Mesothelial cell of epicardium (in vitro differentiated cells): ENCODE measurements at places on chromosomes 6 and 20.

DNA sequence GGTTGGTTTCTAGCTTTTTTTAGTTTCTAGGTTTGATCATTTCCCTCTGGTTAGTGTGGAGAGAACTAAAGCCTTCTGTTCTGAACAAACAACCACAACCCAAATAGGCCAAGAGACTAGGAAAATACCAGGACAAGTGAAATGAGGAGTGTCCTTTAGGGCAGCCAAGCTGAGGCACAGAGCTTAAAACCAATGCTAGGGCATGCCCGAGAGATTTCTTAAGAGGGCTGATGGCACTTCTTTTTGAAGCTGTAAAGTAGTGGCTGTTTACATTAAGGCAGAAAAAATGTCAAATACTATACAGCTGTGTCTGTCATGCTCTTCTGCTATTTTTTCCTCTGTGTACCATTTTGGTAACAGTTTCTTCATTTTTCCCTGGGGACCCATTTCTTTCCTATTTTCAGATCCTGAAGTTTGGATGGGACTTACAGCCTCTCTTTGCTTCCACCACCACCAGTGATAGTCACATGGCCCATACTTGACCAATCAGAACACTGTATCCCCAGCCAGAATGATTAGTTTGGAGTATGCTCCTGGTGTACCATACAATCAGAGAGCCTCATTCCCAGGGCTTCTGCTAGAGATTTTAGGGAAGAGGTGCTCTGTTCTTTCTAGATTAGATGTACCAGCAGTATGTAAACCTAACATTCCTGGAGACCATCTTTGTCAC lies 154.4 kb downstream of the BMP2 start:
- DNase-seq, result no peak

DNA sequence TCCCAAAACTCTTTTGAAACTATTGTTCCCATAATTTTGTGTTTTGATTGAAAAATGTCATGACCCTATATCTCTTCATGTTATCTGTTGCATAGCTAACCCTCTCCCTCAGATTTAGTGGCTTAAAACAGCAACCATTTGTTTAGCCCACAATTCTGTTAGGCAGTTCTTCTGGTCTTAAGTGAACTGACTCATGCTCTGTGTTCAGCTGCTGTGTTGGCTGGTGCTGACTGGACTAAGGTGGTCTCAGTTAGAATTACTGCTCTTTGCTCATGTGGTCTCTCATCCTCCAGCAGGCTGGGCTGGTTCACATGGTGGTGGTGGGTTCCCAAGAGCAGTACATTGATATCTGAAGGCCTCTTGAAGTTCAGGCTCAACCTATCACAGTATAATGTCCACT lies 80.8 kb downstream of the KHDC1L start:
- no peak for DNase-seq

GRCh38 chr6:71444222-71444621 lies 155.6 kb downstream of the OGFRL1 start:
- no peak for DNase-seq

GRCh38 chr6:126553854-126554253 lies 213.9 kb downstream of the CENPW start:
- no peak for DNase-seq

DNA sequence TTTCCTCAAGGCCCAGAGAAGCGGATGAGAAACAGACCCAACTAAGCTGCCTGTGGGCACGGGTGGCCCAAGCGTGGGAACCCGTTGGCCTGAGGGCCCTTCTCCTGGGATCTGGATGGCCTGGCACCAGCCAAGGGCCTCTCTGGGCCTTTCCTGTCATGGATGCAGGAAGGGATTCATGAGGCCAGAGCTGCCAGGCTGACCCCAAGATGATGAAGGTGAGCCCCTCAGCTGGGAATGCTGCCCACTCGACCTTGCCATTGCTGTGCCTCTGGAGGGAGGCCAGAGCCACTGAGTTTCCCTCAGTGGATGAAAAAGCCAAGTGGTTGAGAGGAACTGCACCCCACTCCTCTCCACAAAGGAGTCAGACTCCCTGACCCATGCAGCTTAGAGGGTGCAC lies 171.2 kb downstream of the VEGFA start:
- DNase-seq, result peak; percentile 37

DNA sequence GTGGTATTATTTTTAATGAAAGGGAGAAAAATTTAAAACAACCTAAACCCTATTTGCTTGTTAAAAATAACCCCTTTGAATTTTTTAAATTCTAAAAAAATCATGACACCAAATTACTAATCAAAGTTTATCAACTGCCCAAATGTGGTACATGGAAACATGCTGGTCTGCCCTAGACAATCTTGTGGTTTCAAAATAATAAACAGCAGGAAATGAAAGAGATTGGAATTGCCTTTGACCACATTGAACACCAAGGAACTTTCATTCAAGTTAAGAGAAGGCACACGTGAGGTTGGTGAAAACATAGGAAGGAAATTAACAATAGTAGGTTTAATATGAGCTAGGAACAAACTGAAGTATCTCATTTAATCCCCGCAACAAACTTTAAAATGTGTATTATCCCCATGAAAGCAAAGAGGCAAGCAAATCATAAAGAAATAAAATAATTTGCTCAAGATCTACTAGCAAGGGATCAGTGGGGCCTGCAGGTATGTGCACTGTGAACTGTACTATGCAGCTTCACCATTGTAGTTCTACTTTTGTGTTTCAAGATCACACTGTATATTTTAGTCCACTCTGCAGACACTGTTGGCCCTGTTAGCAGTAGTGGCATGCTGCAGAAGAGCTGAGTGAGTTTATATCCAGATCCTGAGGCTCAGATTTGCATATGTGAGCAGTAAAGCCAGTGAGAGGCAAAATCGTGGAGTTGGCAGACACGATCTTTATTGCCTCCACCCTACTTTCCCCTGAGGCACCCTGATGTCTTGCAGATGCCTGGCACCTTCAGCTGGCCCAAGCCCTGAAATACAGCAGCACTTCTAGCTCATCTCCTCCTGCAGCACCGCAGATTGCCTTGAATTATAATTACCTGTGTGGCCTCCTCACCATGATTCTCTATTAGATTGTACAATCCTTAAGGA lies 157.8 kb upstream of the TENT5A start:
- DNase-seq, result no peak

DNA sequence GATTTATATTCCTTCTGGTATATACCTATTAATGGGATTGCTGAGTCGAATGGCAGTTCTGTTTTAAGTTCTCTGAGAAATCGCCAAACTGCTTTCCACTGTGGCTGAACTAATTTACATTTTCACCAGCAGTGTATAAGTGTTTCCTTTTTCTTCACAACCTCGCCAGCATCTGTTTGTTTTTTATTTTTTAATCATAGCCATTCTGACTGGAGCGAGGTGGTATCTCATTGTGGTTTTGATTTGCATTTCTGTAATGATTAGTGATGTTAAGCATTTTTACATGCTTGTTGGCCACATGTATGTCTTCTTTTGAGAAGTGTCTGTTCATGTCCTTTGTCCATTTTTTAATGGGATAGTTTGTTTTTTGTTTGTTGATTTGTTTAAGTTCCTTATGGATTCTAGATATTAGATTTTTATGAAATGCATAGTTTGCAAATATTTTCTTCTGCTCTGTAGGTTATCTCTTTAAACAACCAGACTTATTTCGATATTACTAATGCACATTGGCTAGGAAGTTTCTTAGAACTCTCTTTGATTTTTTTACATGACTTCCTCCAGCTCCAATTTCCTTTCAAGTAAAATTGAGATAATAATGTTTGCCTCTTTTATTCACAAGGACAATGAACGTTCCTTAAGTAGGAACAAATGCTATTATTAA lies 12.2 kb upstream of the VNN1 start:
- no peak for DNase-seq

DNA sequence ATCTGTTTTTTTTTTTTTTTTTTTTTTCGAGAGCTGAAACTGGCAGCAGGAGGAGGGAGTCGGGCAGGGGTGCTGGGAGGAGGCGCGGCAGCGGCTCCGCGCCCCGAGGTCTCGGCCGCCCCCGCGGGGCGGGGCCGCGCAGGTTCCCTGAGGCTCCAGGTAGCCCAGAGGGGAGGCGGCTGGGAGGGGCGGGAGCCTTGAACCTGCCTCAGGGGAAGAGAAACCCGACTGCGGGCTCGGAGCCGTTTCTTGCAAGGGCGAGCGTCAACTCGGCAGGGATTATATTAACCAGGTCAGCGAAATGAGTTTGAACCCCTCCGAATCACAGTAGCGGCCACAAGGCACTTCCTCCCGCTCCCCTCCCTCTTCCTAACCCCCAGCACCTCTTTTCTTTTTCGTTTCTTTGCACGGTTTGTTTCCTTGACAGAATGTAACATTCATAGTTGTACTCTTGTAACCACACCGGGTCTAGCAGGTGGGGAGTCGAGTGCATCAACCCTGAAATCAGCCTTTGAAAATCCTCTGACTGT lies 2.0 kb downstream of the MYB start:
- no peak for DNase-seq

DNA sequence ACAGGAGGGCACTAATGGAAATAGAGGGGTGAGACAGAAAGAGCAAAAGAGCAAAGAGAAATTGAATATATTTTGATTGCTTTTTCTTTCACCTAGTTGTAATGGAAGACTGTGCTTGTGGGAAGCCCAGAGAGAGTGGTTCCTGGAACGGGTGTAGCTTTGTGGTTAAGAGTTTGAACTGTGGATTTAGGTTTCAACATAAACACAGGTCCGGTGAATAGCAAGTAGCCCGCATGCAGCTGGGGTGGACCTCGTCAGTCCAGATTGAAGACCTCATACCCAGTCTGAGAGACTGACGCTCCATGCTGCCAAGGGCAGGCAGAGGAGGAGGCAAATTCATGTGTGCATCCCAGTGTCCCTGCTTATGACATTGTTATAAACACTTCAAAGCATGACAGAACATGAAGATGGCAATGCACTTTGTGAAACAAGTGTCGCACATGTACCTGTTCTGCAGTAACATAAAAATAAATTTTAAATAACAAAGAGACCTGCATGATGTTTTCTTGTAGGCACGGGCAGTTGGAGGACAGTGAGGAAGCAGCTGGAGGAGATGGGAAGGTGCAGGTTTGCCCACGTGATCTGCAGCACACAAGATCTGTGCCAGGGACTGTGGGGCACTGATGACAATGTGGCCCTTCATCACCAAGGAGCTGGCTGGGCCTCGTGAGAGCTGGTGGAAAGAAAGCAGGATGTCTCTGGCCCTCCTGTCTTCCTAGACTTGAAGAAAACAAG lies 220.5 kb upstream of the SSTR4 start:
- DNase-seq, result no peak

DNA sequence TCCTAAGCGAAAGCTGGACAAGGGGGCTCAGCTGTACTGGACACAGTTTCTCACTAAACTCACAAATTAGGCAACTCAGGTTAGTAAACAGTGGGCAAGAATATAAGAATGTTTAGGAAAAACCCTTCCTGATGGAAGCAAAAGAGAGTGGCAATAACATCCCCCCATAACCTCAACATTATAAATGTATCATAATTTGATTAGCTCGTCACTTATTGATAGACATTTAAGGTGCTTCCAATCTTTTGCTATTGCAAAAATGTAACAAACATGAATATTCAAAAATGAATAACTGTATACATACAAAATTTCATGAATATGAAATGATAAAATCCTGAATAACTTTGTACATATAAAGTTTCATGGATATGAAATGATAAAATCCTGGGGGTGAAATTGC lies 415.7 kb downstream of the EPM2A start:
- no peak for DNase-seq

DNA sequence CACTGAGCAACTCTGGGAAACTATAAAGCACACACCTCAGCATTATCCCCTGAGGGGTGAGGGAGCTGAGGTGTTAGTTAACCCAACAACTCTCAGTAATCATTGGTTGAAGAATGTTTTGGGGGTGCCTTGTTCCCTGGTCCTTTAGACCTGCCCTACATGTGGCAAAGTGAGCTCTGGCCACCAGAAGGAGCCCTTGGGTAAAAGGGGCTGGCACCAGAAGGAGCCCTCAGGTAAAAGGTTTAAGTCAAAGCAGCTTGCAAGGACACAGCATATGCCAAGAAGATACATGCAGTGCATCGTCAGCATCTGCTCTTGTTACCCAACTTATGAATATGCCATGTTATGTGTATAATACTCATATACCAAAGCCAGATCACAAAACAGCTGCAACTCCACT lies 1081.7 kb downstream of the KIF16B start:
- no peak for DNase-seq
